Stimulated activated CD8-positive, alpha-beta memory T cell treated with anti-CD3 and anti-CD28 coated beads, Interleukin-2, amount 100 ng/mL, for 1 hour (primary cell): ENCODE measurements at places on chromosomes 16 and 17.

GRCh38 chr17:7132511-7133094 lies 18.0 kb upstream of the ASGR2 start:
- peak; percentile 24 for DNase-seq

DNA sequence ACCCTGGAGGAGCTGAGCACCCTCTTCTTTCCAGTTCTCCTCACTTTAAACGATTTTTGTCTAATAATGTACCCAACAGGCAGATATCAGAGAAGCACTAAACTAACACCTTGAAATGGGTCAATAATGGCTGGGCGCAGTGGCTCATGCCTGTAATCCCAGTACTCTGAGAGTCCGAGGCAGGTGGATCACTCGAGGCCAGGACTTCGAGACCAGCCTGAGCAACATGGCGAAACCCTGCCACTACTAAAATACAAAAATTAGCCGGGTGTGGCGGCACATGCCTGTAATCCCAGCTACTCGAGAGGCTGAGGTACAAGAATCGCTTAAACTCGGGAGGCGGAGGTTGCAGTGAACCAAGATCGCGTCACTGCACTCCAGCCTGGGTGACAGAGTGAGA lies 57.4 kb downstream of the ZFHX3 start:
- no peak for DNase-seq

DNA sequence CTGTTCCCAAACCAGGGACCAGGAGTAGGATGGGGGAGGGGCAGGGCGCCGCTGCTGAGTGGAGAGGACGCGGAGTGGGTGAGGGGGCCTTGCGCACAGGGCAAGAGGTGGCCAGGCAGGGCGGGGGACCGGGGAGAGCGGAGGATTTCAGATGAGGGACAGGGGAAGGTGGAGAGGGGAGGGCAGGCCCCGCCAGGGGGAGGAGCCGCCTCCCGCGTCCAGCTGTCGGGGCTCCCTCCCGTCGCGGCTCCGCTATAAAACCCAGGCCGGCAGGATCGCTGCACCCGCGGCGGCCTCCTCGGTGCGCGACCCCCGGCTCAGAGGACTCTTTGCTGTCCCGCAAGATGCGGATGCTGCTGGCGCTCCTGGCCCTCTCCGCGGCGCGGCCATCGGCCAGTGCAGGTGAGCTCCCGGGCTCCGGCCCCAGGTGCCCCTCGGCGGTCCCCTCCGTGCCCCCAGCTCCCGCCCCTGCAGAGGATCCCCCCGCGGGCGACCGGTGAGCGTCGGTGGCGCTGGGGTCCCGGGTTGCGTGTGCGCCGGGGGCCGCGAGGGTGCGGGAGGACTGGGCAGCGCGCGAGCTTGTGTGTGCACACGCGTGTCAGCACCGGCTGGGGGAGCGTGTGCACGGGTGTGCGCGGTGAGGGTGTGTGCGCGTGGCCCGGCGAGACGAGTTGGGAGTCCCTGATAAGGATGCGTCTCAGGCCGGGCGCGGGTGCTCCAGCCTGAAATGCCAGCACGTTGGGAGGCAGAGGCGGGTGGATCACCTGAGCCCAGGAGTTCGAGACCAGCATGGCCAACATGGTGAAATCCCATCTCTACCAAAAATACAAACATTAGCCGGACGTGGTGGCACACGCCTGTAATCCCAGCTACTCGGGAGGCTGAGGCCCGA lies at the start of gene CA4:
Gene CA4 (plus strand): TSS at position 283 of the 892 bp plus-strand sequence. CDS start 62 bp downstream, at position 345.
- DNase-seq = no peak

DNA sequence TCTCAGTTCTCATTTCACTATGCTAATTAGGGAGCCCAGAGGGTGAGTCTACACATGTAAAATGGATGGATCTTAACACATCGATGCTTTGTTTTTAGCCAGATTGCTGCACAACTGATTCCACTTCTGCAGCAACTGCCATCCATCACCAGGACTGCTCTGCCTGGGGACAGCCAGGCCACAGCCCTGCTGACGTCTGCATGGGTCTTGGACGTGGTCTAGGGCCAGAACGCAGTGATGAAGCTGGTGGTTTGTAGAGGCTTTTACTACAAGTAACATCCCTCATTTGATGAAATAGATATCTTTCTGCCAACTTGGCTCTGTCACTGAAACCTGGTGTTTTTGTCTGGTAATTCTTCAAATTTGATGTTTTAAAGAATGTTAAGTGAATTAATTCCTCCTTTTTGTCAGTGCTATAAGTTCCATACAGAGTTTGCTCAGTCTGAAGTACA lies 50.6 kb downstream of the MARCHF10 start:
- DNase-seq = no peak

- DNase-seq = no peak
Measured at GRCh38 chr17:7720125-7720524, 2.6 kb downstream of the DNAH2 start.

DNA sequence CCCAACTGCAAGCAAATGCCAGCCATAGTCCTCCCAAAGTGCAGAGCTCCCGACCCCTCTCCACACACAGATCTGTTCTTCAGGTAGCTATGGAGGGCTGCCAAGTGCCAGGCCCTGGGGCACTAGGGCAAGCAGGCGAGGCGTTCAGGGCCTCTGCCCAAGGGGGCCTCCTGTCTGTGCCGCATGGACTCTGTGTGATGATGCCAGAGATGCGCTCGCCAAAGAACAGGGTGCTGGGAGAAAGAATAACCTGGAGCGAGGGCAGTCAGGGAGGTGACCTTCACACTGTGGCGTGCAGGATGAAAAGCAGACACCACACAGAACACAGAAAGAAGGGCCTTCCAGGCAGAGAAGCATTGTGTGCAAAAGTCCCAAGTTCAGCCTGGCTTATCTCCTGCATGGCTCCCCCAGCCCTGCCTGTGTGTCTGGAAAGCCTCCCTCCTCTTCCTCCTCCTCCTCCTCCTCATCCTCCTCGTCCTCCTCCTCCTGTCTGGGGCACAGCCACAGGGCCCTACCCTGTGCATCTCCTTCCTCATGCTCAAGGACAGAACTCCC lies 44.2 kb downstream of the PEMT start:
- no peak for DNase-seq

DNA sequence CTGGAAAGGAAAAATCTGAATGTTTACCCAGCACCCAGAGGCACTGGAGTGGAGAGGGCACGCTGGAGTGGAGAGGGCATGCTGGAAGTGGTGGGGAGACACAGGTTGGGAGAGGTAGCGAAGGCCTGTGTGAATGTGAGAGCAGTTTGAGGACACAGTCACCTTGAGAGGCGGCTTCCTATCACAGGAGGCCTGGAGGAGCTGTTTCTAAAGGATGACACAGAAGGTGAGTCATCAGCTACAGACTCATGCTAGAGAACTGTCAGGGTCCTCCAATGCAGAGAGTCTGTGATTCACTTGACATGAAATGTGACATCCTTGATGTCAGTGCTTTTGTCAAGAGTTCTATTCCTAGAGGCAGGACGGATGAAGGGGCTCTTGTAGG lies 13.8 kb downstream of the CTRL start:
- no peak for DNase-seq

DNA sequence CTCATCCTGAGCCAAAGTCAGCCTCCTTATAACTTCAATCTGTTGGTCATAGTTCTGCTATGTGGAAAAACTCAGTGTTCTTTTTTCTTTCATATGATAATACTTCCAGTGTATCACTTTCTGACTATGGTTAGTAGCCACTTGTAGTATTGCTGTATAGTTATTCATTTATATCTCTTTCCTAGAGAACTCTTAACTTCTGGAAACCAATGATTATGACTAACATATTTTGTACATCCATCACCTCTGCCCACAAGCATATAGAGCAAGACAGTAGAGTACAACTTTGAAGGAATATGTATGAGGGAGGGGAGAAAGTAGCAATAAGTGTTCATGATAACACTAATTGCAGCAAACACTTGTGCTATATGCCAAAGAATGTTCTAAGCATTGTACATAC lies 38.6 kb downstream of the COX10 start:
- no peak for DNase-seq

DNA sequence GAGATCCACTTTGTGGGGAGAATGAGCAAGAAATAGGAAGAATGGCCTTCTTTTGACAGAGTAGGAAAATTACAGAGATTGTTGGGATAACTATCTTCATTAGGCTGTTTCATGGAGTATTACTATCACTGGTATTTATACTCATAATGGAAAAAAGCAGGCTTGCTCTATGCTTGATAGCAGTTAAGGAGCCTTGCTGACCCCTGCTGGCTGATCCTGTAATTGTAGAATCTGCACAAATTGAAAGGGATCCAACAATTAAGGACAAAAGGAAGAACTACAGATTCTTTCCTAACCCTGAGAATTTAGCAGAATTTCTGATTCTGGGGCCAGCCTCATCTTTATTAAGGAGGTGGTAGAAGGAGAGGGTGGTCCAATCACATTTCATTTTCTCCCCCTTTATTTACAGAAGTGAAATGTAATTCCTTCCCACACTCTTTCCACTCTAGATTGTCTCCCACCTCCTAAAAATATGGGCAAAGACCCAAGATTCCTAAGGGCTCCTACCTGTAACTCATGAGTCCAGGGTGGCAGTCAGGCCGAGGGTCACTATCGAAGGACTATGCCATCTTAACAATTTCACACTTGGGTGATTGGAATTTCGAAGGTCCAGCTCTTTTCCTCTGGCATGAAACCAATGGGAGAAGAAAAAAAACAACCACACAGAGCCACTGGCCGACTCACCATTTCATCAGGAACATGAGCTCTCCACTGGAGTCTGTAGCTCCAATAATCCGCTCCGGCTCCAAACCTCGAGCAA lies 26.3 kb downstream of the NFE2L1 start:
- peak; percentile 53 for DNase-seq

DNA sequence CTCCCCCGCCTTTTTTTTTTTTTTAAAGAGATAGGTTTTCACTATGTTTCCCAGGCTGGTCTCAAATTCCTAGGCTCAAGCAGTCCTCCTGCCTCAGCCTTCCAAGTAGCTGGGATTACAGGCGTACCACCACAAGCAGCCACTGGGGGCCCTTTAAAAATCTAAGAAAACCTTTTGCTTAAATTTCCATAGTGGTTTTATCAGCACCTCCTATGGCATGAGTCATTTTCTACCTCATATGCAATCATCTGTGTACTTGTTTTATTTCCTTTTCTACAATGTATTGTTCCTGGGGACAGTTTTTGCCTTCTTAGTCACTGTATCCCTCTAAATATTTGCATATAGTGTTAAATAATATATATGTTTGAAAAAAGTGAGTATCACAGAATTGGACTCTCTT lies 29.2 kb downstream of the GNA13 start:
- DNase-seq = no peak

DNA sequence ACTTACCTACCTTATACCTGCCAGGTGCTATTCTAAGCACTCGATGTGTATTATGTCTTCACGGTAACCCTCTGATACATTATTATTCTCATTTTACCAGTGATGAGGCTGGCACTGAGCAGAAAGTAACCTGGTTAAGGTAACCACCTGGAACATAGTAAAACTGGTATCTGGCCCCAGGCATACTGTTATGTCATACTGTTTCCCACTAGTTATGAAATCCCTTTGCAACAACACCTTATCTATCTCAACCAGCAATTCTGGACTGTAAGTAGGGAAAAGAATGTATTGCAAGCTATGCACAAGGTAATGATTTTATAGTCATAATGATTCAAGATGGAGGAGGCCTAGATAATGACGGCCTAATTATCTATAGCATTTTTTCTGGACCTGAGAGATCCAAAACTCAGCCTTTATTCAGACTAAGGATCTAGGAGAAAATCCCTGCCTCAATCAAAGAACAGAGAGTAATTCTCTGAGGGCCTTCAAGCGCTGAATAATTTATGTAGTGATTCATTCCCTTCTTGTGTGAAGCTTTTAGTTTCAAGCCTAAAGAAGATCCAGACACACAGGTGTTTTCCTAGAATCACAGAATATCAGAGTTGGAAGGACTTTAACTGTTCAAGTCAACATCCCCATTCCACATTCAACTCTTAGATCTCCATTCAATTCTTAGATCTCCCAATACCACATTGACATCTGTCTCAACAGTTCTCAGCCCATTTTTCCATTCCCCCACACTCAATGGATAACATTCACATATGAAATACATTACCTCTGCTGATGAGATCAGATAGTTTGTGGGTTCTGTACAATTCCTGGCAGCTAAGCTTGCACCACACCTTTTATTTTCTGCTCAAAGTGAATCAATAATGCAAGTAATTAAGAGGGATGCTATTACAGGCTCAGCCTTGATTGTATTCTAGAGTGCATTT lies 14.9 kb upstream of the MMD start:
- no peak for DNase-seq

DNA sequence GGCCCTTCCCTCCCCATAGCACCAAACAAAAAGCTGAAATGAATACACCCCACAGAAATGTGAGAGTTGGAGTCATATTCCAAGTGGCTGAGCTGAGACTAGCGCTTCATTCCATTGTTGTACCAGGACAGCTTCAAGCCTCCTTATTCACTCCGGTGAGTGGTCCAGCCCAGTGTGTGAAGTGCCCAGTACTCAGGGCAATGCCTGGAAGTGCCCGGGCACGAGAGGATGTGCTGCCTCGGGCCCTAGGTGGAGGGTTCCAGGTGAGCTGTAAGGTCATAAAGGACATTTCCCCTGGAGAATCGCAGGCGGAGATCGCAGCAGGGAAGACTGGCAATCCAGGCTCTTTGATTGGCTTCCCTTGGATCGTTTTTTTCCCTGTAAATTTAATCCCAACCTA lies 5.4 kb upstream of the CYLD start:
- DNase-seq = no peak

- DNase-seq = no peak
Measured at GRCh38 chr16:79168321-79168720, 432.2 kb downstream of the MAF start.

DNA sequence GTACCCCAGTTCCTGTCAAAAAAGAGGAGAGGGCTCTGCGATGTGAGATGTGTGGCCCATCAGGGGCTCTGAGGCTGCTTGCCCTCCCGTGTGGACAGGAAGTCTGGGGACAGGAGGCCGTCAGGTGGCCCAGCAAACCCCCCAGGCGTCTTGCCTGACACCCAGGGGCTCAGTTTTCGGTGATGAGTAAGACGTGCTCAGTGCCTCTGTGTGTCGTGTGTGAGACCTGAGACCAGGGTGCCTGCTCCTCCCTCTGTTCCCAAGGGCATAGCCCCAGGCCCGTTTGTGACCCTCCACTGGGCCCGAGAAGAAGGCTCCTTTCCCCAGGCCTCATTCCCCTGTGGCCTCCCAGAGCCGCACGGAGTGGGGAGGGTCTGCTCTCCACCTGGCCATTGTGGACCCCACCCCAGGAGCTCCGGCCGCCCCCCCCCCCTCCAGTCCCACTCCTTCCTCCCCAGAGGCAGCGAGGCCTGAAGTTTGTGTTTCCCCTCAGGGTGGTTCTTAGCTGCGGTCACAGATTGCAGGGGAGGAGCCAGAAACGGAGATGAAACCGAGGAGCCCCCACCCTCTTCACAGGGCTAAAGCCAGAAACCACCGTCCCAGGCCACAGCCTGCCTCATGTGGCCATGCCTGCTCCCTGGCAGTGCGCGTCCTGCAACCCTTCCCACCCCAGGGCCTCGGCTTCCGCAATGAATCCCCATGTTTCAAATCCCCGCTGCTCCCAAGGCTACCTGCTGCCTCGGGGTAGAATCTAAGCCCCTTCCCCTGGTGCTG lies 4.9 kb upstream of the ACTG1 start:
- DNase-seq = no peak
